ENCODE measurements at places on chromosomes 3 and 15.

DNA sequence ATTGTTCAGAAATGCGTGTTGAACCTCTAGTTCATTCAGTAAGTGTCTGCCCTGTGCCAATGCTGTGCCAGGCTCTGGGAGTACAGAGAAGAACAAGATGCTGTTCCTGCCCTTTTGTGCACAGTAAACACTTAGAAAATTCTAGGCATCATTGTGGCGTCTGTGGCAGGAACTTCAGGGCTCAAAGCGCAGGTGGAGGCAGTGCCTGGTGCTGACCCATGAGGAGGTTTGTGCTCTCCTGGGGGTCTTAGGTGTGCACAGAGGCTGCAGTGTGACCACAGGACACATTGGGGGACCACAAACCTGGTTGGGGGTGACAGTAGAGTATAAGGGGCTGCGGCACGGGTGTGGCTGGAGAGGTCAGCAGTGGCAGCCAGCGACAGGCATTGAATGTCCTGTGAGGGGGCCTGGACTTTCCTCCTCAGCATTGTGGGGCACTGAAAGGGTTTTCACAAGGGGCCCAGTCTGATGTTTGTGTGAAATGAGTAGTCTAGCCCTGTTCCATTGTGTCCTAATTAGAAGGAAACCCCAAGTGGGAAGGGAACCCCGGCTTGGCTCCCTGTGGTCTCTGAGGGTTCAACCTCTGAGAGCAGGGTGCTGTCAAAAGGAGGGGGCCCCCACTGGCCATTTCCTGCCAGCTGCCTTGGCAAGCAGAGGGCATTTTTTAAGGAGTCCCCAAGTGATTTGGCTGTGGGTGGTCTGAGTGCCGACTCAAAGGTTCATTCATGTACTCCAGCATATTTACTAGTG, 20.9 kb downstream of the MRAS start:
- DNase-seq = no peak

GRCh38 chr3:196756732-196757131, 17.1 kb downstream of the PAK2 start:
- DNase-seq = no peak

DNA sequence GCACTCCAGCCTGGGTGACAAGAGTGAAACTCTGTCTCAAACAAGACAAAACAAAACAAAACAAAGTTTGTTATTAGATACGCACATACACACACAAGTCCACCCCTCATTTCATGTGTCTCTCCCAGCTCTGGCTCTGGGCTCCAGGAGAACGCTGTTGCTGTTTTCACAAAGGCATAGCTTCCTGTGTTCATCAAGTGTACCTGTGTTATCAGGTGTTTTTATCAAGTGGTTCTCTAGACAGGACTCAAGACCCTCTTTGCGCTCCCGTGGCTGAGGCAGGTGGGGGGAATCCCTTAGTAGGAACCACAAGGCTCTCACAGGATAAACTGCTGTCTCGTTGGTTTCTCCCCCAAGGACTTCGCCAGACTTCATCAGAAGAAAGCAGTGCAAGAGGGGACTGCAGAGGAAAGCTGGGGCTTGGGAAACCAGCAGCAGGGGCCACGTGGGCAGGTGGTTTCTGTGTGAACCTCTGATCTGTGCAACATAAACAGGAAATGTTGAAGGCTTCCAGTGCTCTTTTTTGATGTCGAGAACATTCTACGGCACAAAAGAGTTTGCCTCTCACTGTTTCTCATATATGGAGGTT, 6.9 kb upstream of the PPP1R2 start:
- no peak for DNase-seq

- DNase-seq = no peak
Observed at GRCh38 chr15:34085746-34086145, 15.9 kb downstream of the EMC7 start.

DNA sequence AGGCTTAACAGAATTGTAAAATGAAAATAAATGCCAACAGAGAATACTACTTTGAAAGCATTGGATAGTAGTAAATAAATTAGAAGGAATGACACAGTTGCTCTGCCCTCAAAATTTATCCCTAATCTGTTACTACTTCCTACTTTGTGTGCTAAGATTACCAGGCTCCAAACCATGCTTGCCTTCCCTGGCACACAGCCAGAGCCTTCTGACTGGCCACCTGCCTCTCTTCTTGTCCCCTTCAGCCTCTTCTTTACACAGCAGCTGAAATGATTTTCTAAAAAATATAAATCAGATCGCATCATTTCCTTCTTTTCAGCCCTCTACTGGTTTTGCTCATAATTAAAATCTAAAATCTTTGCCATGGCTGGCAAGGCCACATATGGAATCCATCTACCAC, 334.1 kb downstream of the FHIT start:
- DNase-seq = no peak
